ENCODE measurements at places on chromosomes 7 and 10.

DNA sequence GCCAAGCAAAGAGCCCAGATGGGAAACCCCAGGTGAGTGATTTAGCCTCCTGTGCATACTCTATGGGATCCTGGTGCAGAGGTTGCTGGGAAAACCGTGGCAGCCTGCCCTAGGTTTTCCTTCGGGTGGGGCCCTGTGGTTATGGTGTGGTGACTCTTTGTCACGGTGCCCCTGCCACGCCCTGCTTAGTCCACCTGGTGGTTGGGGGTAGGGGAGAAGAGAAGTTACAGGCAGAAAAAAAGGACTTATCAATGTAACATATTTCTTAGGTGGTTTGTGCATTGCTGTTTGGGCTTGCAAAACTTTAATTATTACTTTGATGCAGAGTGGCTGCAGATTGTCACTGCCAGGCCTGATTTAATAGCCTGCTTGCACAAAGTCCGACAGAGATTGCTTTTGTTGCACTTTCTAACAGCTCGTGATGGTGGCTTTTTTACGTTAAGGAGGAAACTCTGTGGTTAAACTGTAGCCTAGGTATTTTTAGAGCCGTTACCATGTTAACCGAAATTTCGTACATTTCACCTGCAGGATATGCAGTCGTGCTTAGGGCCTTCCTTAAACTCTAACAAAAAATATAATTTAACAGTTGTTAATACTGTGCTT lies 197.4 kb downstream of the RNLS start:
- no peak for DNase-seq

- DNase-seq, result no peak
These were observed 64.1 kb downstream of the CFAP58 start for GRCh38 chr10:104417637-104418292.

GRCh38 chr10:77501152-77501845 lies 136.3 kb downstream of the KCNMA1 start:
- DNase-seq, result peak; percentile 83

GRCh38 chr7:108613147-108613948 lies 43.7 kb downstream of the DNAJB9 start:
- DNase-seq, result peak; percentile 10

DNA sequence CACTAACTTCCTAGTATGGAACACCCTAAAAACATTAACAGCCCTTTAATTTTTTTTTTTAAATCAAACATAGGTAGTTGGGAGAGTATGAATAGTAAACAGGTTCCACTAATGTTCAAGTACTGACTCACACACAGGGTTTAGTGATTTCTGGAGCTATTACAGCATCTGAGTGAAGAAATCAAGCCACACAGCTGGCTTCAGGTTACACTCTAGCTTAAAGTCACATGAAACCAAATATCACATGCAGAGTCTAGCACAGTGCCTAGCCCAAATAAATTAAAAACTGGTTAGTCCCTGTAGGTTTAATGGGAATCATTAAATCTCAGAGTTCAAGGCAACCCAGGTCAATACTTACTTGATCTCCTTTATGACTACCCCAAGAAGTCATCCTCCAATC lies 11.6 kb downstream of the PANK1 start:
- peak; percentile 46 for DNase-seq

- DNase-seq, result no peak
These were observed 32.7 kb upstream of the TARP start for GRCh38 chr7:38306171-38306570.

DNA sequence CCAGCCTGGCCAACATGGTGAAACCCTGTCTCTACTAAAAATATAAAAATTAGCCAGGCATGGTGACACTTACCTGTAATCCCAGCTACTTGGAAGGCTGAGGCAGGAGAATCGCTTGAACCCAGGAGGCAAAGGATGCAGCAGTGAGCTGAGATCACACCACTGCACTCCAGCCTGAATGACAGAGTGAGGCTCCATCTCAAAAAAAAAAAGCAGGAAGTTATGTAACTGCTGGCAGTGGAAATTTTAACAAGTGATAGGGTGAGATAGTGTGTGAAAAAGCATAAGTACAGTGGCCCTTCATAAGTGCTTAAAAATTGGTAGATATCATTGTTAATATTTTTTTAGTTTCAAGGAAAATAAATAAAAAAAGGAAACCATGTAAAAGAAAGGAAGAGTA lies 12.3 kb downstream of the AKR1C3 start:
- no peak for DNase-seq

DNA sequence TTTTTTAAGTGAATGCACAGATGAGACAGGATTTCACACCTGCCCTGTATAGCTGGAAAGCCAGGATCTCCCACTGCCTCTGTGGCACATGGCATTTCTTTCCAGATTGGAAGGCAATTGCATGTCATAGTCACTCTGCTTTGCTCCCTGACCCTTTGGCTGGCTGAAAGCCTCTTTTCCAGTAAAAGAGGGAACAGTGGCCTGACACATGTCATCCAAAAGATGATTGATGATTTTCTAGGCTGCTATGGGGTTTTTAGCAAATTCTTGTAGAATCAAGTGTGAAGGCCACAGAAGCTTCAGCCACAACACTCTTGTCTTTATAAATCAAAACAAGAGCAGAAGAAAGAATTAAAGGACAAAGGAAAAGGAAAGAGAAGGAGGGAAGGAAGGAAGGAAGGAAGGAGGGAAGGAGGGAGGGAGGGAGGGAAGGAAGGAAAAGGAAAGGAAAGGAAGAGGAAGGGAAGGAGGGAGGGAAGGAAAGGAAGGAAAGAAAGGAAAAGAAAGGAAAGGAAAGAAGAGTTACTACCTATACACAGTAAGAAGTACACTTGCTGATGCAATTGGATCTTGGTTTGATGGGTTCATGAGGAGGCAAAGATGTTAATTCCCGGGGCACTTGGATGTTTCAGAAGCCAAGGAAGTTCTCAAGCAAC lies 158.9 kb upstream of the FRMD4A start:
- no peak for DNase-seq

- no peak for DNase-seq
These were observed 32.4 kb upstream of the INPP5F start for GRCh38 chr10:119693262-119693957.

DNA sequence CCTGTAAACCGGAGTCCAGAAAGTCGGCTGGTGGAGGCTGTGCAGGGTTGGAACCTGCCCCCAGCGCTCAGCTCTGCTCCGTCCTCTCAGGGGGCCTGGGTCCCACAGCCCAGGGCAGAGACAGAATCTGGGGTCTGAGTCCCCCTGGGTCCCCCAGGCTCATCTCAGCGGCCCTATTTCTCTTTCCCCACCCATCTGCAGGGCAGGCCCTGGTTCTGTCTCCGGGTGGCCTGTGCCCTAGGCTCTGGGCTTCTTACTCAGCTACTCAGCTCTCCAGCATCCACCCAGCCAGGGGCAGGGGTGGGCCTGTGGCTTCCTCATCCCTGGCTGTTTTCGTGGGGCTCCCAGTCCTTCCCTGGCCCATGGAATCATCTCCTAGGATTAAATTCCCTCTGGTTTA lies 183.4 kb downstream of the ADARB2 start:
- DNase-seq, result no peak

GRCh38 chr7:25557379-25557917 lies 329.2 kb upstream of the NPVF start:
- DNase-seq, result no peak

GRCh38 chr10:2891073-2891769 lies 176.1 kb upstream of the PFKP start:
- DNase-seq, result no peak

DNA sequence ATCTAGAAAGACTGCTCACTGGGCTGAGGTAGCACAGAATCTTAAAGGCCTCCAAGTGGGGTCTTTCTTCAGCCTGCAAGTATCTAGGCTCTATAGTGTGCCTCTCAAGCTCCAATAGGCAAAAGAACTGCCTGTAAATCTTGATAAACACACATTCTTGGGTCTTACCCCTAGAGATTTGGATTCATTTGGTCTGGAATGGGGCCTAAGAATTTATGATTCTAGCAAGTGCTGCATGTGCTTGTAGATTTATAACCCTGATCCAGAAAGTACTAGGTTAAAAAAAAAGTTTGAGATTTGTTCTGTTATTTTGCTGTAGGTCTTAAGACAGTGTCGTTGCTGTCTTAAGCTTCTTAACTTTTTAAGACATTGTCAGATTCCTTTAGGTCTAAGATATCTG lies 74.1 kb downstream of the RALA start:
- no peak for DNase-seq

- no peak for DNase-seq
These were observed 43.3 kb downstream of the BRI3 start for GRCh38 chr7:98324782-98325181.

DNA sequence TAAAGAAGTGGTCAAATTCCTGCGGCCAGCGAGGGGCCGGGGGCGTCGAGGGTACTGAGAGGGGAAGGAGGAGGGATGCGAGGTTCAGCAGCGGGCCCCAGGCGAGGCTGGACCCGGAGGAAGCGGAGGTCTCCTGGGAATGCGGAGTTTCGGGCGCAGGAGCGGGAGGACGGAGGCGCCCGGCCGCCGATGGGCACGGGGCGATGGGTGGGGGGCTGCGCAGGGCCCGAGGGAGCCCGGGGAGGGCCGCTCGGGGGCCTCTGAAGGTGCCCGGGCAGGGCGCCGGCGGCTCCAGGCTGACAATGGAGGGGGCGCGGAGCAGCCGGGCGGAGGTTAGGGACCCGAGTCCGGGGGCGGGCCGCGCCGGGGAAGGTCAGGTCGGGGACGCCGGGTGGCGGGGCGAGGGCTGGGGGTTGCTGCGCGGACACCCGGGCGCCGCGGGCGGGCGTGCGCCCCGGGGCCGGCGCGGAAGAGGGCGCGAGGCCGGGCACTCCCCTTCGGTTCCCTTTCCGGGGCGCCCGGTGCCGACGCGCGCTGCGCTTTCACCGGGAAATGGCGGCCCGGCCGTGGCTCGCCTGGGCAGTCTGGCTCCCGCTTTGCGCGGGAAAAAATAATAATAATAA lies 683 bp downstream of the MACROH2A2 start:
- no peak for DNase-seq

DNA sequence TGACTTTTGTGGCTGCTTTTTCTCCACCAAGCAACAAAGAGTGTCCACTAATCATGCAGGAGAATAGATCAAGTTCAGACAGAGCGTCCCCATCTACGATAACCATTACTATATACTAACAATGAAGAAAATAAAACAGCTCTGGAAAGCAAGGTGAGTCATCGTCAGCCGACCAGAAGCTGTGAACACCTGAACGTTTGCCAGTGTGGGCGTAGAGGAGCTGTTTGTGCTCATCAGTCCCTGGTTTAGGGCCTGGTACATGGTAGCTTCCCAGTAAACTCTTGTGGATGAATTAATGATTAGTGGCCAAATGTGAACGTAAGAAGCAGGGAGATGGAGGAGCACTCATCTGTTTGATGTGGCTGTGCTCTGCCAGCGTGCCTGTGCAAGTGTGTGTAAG lies 180.7 kb downstream of the EVX1 start:
- no peak for DNase-seq

DNA sequence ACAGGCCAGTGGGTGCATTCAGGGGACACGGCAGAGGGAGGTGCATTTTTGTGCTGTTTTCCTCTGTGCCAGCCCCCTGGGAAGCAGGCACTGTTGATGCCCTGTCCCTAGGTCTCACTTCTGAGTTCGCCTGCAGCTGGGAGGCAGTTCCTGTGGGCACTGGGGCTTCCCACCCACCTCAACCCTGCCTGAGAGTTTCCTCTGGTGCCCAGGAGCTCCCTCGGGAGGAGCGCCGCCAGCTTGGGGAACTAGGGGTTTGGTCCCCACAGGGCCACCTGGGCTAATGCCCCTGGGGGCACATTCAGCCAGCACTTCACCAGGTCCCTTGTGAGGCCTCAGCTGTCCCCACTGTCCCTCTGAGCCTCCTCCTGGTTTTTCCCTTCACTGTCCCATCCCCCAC lies 178.2 kb upstream of the RHEB start:
- no peak for DNase-seq

GRCh38 chr7:29538389-29538788 lies 25.2 kb upstream of the PRR15 start:
- no peak for DNase-seq

- DNase-seq, result no peak
These were observed 52.9 kb upstream of the IGFBP3 start for GRCh38 chr7:45973725-45974532.

- DNase-seq, result no peak
These were observed 636.4 kb downstream of the KCNMA1 start for GRCh38 chr10:77001206-77001605.

GRCh38 chr7:90916319-90916718 lies 320.2 kb downstream of the CDK14 start:
- DNase-seq, result no peak

DNA sequence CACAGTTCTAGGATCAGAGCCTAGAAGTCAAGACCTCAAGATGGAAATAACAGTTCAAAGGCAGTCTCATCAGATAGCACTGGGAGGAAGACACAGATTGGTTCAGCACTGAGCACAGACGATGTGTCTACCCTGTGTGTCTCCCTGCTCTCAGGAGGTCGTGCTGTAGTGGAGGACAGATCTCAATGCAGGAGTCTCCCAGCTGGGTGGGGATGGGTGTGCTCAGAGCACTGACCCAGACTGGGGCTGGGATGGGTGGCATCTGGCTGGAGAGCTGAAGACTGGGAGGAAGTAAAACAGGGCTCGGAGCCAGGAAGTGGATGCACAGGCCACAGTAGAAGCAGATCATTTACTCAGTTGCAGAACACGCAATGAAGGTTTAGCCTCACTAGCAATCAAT lies 69.5 kb upstream of the GDF10 start:
- DNase-seq, result no peak

DNA sequence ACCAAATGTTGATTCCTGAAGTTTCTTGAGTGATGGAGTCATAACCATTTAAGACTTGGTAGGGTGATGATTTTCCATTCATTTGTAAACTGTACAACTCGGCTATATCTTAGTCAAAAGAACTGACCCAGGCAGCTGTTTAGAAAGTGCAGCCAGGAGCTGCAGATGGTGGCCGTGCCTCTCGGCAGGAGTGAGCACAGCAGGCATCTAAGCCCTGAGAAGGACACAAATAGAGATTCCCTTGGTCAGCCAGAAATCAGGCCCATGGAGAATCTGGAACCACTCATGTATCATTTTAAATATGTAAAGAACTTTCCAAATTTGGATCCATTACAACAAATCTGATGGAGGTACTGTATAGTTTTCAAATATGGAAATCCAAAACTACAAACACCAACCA lies 177.0 kb upstream of the AKR1E2 start:
- no peak for DNase-seq

DNA sequence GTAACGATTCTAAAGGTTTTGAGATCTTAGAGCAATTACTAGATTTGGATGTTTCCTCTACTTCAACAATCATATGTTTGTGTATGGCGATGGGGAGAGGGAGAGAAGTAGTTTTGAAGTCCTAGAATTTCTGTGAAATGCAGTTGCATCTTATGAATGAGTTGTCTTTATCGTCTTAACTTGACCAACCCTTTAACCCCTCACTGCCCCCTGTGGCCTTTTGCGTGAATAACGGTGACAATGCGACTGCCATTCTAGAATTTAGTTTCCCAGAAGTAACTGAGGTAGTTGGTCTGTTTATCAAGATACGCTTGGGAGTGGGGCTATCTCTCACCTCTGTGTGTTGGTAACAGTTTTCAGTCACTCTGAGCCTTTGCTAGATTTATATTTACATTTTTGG lies 204.6 kb downstream of the HDAC9 start:
- DNase-seq, result no peak

DNA sequence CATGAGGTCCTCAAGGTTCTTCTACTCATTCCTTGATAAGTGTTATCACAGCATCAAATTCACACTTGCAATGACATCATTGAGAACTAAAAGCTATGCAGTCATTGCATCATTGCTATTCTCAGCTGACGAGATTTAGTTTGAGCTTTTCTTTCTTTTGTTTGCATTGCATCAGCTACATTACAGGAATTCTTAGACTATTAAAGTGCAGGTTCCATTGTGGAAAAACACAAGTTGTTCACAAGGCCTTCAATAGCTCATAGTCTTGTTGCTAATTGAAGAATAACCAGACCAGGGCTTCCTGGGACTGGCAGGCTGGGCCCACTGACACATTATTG lies 139.3 kb downstream of the CXCL12 start:
- no peak for DNase-seq
